NCI-H1436 (cell line): ENCODE measurements at places on chromosomes 1 and 21.

GRCh38 chr1:152112101-152112884 lies 3.0 kb downstream of the TCHH start:
- DNase-seq: no peak

- no peak for DNase-seq
These were observed 4.7 kb upstream of the PSMB2 start for GRCh38 chr1:35646043-35646442.

- no peak for DNase-seq
These were observed 221.9 kb downstream of the PBX1 start for GRCh38 chr1:164780863-164781262.

GRCh38 chr21:38958940-38959691 lies 153.4 kb downstream of the ETS2 start:
- DNase-seq: no peak

GRCh38 chr1:78088015-78088414 lies 42.2 kb downstream of the GIPC2 start:
- no peak for DNase-seq
